LoVo (cell line): ENCODE measurements at places on chromosomes 13 and 19.

DNA sequence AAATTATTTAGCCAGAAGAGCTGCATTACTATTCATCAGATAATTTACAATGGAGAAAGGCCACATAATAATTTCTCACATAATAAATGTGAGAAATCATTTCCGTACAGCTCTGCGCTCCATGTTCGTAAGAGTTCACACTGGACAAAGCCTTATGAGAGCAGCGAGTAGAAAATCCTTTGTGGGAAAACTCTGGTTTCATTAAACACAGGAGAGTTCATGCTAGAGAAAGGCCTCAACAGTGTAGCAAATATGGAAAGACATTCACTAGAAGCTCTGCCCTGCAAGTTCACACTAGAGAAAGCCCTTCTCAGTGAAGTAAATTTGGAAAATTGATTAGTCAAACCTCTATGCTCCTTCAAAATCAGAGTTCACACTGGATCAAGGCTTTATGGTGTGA lies 8.4 kb downstream of the ZNF776 start:
- no peak for DNase-seq

DNA sequence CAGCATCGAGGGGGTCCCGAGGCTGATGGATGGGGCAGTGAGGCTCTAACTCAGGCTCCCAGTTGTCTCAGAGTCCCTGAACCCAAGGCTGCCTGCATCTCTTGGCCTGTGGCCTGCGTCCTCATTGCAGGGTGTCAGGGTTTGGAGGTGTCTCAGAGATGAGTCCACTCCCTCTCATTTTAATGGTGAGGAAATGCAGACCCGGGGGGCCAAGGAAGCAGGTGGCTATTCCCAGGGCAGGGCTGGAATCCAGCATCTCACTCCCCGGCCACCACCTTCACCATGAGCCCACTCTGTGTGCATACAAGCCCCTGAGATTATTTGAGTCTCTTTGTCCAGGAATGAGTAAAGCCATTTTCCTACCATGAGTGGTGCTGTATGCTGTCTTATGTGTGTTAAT lies 21.4 kb downstream of the TEX29 start:
- DNase-seq: no peak

GRCh38 chr19:55676383-55676782 lies 1.4 kb downstream of the EPN1 start:
- DNase-seq: no peak

- DNase-seq: no peak
These were observed 46.9 kb downstream of the CACNA1A start for GRCh38 chr19:13459351-13459750.

DNA sequence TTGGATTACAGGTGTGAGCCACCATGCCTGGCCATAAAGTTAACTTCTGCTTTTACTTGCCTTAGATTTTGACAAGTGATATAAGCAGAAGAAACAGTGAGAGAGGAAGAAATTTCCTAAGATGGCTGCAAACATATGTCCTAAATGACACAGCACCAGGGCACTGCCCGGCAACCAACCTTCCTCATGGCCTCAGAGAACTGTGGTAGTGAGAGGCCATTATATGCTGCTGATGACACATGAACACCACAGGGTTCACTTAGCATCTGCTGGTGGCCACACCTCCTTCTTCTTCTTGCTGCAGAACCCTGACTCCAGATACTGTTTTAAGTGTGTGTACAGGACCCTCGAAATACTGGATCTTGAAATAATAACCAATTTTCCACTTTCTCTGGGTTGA lies 88.2 kb downstream of the KCTD12 start:
- DNase-seq: no peak

DNA sequence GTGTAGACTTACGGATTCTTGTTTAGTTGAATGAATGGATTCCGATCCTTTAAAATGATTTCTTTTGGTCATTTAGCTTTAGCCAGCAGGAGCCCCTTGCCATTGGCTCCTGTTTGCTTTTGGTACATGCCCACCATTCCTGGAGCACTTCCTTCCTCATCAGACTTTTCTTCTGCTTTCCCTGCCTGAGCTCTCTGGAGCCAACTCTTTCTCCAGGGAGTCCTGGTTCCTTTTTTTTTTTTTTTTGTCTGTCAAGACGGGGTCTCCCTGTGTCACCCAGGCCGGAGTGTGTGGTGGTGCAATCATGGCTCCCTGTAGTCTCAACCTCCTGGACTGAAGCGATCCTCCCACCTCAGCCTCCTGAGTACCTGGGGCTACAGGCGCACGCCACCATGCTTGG lies 37.8 kb downstream of the SMARCA4 start:
- no peak for DNase-seq

DNA sequence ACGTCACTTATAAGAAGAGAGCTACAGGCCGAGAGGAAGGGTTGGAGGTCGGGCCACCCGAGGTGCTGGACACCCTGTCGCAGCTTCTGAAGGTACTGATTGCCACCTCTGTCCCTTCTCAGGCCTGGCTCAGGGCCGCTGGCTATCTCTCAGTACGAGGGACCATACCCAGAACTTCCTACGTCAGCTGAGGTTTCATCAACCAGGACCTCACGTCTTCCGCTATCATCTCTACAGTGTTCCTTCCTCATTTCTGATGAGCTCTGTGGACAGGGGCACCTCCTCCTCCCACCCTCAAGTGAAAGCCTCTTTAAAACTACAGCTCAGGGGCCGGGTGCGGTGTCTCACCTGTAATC lies 58.2 kb upstream of the USE1 start:
- DNase-seq: no peak

DNA sequence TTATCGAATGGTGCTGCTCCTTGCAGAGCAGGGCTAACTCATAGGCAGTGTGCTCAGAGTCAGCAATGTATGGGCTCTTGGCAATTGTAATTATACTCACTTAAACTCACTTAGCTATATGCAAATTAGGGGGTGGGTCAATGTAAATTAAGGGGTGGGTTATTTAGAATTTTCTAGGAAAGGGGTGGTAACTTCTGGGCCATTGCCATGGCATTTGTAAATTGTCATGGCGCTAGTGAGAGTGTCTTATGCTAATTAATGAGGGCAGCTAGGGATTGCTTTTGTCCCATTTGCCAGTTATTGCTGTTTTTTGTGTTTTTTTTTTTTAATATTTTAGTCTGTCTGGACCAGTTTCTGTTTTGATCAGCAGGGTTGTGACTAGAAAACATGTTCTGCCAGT lies 68.4 kb downstream of the DIAPH3 start:
- DNase-seq: no peak

- no peak for DNase-seq
These were observed 2.2 kb upstream of the EID2 start for GRCh38 chr19:39542206-39542605.

DNA sequence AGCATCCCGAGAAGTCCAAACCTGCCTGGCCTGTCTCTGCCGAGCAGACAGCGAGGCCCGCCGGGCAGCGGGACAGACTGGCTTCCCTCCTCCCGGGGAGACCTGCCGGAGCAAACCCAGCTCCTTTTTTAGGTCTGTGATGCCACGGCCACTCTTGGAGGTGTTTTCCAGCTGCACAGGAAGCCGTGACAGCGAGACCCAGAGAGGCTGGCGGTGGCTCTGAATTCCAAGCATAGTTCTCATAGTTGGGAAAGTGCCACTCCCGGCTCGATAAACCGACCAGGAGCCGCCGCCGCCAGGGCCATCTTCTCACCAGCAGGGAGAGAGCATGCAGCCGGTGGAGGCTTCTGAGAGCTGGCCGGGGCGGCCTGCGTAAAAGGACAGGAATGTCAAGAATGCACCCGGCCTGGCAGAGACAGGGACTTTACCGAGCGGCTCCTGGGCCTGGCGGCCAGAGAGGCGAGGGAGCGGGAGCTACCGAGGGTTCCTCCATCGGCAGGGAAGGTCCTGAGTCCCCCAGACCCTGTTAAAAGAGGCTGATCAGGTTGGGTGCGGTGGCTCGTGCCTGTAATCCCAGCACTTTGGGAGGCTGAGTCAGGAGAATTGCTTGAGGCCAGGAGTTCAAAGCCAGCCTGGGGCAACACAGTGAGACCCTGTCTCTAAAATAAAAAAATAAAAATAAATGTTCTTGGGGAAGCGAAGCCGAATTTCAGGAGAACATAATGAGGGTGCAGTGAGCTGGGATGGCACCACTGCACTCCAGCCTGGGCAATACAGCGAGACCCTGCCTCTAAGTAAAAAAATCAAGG lies 64.9 kb downstream of the GADD45B start:
- DNase-seq: peak; percentile 95

DNA sequence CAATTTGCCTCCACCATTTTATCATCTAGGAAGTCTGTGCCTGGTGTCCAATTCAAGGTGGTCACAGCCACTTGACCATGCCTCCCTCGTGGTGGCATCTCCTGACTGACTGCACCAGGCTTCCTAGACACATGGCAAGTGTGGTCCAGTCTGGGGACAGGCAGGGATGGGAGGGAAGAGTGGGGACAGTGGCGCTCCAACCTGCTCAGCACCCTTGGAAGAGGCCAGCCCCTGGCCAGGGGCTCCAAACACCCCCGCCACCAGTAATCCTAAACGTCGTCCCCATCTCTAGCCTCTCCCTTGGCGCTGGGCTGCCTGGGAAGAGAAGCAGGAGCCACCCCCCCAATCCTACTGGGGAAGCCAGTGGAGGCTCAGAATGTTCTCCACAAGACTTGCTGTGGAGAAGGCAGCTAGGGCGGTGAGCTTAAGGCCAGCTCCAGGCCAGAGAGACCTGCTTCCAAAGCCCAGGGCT lies 2.7 kb downstream of the RPL36 start:
- DNase-seq: no peak

- DNase-seq: peak; percentile 55
These were observed 9.6 kb upstream of the TPM4 start for GRCh38 chr19:16066611-16067104.

DNA sequence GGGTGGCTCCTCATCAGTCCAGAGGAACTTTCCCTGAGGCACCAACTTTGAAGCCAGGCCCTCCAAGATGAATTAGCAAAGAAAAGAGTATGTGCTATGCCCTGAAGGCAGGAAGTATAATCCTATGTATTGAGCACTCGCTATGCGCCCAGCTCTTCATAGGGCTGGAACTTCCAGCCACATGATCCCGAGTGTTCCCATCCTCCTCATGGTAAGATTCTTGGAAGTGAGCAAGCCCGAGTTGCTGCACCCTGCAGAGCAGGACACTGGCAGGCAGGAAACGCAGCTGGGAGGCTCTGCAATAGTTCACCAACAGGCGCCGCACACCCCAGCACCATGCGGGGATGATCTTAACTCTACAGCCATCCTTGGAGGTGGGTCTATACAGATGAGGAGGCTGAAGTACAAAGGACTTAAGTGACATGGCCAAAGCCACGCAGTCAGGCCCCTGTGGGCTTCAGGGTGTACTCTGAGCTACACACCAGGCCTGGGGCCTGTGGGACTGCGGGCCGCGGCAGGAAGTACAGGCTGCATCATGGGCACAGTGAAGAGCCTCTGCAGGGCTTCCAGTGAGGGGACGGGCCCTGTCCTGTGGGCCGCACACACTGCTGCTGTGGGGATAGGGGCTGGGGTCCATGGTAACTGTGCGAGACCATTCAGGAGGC lies 25.1 kb downstream of the C19orf47 start:
- no peak for DNase-seq

DNA sequence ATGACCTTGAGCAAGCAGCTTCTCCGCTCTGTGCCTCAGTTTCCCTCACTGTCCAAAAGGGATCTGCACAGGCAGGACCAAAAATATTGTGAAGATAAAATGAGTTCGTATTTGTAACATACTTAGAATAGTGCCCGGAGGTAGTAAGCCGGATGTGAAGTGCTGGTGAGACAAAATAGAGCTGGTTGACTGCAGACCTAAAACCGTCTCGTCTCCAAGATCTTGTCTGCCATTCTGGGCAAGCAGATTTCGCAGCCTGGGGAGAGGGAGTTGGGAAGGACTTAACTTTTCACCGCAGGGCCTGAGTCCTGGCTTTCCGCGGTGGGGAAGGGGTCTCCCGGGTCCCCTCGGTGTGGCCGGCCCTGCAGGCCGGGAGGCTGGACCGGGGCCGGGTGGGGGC lies 8.2 kb upstream of the BBC3 start:
- no peak for DNase-seq

DNA sequence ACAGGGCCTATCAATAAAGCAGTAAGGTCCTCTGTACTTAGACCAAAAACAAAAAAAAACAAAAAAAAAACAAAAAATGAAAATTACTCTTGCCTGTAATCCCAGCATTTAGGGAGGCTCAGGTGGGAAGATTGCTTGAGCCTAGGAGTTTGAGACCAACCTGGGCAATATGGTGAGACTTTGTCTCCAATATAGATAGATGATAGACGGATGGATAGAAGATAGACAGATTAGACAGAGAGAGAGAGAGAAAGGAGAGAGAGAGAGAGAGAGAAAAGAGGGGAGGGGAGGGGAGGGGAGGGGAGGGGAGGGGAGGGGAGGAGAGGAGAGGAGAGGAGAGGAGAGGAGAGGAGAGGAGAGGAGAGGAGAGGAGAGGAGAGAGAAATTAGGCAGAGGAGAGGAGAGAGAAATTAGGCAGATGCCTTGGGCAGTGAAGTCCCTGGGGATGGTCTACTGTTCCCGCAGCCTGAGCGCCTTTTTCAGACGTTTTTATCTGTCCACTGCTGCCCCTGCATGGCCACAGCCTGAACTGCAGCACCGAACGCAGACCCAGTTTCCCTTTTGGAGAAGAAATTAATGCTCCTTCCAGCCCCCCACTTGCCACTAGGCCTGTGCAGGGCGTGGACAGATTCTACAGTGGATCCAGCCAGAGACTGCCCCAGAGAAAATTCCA lies 9.8 kb upstream of the ZNF627 start:
- peak; percentile 70 for DNase-seq

DNA sequence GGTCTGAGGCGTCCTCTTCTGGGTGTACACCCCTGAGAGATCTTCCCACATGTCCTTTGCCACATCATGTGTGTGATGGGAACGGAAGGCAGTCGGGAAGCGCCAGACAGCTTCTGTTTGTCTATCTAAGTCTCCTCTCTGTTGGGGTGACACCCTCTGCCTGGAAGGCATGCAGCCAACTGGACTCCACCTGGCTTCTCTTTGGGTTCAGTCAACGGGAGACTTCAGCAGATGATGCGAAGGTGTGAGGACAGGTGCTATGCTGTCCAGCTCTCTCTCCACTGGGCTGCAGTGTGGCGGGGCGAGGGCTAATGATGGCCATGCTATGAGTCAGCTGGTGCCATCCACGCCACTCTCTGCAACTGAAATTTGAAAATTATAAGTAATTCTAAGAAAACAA lies 14.3 kb upstream of the SBK3 start:
- DNase-seq: no peak
